ENCODE measurements at places on chromosomes 6 and 20.

DNA sequence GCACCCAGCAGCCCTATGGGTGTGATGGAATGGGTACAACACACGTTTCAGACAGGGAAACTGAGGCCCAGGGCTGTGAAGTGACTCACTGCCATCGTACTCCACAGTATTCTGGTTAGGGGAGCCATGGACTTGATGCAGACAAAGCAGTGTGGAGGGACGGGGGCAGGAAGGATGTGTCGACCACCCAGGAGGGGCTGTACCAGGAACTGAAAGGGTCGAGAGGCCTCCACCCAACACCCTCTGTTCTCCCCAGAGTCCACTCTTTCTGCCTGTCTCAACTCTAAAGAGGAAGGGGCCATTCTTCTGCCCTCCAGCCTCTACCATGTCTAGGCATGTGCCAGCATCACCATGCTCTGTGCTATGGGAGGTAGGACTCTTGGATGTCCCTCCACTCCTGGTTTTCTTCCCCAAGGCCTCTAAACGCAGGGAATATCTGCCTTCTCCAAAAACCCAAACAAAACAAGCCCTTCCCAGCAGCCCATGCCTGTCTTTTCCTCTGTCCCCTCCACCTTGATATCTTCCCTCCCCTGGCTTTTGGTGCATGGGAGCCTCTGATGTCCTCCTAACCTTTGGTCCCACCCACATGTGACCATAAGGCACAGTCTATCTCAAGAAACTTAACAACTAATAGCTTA lies 7.4 kb downstream of the SLC22A1 start:
- DNase-seq, result no peak

- DNase-seq, result peak; percentile 19
Measured at GRCh38 chr6:136791296-136792094, 782 bp downstream of the MAP3K5 start.

- DNase-seq, result no peak
Measured at GRCh38 chr6:143674483-143675381, 3.0 kb upstream of the PHACTR2 start.

DNA sequence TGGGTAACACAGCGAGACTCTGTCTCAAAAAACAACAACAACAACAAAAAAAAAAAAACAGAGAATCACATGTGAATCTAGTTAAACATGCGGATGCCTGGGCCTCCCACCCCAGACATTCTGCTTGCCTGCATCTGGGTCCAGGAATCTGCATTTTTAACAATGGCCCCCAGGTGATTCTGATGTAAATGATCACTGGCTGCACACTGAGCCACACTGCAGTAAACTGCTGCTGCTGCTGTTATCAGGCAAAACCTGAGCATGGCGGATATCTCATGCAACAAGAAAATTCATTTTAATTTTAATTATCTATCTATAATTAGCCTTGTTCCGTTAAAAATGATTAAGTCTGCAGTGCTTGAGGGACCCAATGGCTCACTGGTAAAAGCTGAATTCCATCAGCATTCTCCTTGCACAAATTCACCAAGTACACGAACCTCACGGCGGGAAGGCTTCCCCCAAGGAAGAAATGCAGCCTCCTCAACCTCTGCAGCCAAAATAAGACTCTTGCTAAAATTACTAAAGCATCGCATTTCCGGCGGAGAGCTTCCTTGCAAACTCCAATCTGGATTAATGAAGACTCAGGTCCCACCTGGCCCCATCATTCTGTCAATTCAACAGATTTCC lies 81.6 kb upstream of the SNX9 start:
- no peak for DNase-seq

GRCh38 chr6:91221072-91221720 lies 634.3 kb upstream of the MAP3K7 start:
- no peak for DNase-seq

DNA sequence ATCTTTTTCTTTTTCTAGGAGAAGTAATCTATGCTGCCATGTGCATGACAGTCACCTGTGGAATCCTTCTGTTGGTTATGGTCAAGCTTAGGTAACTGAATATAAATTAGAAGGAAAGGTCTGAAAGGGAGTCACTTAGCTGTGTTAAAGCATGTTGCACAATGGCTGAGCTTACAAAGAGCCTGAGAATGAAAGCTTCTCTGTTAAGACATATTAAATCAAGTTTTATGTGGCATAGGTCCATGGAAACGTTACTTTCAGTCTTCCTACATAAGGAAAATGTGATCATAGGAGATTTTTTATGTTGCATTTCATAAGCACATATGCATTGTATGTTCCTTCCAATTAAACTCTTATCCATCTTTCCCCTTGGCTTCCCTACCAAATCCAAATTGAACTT lies 72.1 kb downstream of the GFRAL start:
- DNase-seq, result no peak

- DNase-seq, result no peak
Measured at GRCh38 chr6:16514249-16514648, 247.0 kb downstream of the ATXN1 start.

GRCh38 chr6:24565196-24565595 lies 70.4 kb downstream of the ALDH5A1 start:
- DNase-seq, result no peak

DNA sequence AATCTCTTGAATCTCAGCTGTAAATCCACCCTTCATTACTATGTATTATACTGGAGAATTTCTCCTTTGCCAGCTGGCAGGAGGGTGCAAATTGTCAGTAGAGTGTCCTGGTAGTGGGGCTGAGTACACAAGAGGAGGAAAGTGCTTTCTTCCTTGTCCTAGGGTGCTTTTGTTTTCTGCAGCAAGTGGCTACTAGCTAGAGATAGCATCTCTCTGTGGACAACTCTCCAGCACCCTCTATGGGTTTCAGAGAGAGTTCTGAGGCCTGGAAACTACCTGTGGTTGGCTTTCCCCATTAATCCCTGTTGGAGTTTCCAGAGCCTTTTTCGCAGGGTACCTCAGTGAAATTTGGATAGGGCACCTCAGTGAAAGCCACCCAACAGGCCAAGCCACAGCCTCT lies 422.5 kb upstream of the RGS17 start:
- no peak for DNase-seq

DNA sequence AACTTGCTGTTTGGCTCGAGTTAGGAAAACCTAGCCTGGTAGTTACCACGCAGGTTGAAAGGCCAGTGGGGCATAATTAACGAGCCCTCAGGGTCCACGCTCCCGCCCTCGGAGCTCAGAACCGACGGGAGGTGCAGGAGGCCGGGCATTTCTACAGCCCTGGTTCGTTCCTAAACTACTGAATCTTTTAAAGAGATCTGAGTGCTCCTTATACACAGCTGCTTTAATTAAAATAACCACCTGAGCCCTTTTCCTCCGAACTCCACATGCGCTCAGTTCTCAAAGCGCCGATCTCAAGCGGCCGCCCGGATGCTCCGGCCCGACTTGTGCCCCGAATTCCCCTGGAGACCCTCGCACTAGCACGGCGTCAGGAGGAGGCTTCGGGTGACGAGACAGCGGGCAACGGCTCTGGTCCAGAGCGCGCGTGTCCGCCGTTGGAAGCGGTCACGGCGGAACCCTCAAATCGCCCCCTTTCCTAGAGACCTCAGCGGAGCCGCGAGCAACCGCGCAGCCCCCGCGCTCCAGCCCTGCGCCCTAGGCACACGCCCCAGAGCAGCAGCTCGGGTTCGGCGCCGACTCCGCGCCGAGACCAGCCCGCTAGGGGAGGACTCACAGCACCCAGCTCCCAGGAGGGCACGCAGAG lies 397 bp downstream of the WDR27 start:
- no peak for DNase-seq

DNA sequence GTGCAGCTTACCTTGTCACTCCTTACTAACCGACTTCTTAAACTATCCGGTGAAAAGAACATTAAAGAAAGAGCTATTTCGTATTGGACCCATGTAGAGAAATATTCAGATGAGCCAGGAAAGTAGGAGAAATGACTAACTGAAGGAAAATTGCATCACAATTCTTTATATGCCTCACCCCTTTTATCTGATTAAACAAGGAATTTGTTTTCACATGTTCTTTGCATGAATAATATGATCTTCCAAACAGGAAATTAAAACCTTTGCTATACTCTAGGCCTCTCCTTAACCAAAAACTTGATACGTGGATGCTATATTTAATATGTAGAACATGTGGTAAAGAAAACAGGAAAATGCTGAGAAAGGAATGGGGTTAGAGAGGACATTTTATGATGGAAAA lies 41.9 kb upstream of the LRRC1 start:
- DNase-seq, result no peak

GRCh38 chr6:112470950-112471349 lies 123.8 kb downstream of the RFPL4B start:
- DNase-seq, result no peak

- no peak for DNase-seq
Measured at GRCh38 chr20:49914310-49915117, 815 bp downstream of the SPATA2 start.

DNA sequence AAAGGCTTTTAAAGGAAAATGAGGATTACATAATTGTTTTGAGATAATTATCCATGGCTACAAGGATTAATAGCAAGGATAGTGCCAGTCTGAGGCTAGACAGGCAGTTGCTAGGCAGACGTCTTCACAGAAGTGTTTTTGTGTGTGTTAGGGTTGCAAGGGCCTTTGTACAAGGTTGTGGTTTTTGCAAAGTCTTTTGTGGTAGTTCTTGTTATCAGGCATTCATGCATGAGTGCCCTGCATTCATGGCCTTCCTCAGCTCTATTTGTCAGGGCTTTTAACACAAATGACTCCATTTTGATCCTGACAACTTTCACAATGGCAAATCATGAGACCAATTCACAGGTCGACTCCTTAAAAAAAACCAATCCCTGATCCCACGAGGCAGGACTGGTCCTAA lies 68.1 kb upstream of the TXNDC5 start:
- DNase-seq, result peak; percentile 71

GRCh38 chr20:34622821-34623451 lies 54.0 kb downstream of the PIGU start:
- no peak for DNase-seq

GRCh38 chr20:35020108-35020928 lies 64.7 kb downstream of the MYH7B start:
- DNase-seq, result no peak

GRCh38 chr20:63739130-63740069 lies at the start of gene SLC2A4RG:
Gene SLC2A4RG, plus strand, starts transcription at chr20:63739776. Its CDS starts 137 bp downstream, at chr20:63739913.
- DNase-seq, result peak; percentile 60

DNA sequence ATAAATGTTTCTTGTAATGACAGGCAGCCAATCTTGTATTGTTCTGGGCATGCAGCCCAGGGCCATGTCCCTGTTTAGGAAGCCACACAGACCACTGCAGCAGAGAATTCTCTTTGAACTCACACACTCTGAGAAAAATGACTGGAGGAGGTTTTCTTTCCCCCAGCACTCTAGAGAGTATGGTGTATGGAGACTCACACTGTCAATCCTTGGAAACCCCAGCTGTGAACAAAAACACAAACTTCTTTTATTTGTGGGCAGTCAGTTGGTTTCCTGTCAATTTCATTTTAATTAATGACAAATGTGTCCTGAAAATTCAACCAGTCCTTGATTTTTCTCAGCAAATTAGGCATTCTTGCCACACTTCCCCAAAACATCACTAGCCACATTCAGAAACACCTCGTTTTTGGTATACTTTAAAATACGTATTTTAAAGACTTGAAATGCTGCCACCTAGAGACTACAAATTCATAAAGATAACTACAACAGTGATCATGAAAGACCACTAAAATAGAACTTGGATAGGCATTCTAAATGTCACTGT lies 52.9 kb upstream of the UFL1 start:
- no peak for DNase-seq

- no peak for DNase-seq
Measured at GRCh38 chr6:2820415-2820814, 21.2 kb downstream of the SERPINB1 start.

DNA sequence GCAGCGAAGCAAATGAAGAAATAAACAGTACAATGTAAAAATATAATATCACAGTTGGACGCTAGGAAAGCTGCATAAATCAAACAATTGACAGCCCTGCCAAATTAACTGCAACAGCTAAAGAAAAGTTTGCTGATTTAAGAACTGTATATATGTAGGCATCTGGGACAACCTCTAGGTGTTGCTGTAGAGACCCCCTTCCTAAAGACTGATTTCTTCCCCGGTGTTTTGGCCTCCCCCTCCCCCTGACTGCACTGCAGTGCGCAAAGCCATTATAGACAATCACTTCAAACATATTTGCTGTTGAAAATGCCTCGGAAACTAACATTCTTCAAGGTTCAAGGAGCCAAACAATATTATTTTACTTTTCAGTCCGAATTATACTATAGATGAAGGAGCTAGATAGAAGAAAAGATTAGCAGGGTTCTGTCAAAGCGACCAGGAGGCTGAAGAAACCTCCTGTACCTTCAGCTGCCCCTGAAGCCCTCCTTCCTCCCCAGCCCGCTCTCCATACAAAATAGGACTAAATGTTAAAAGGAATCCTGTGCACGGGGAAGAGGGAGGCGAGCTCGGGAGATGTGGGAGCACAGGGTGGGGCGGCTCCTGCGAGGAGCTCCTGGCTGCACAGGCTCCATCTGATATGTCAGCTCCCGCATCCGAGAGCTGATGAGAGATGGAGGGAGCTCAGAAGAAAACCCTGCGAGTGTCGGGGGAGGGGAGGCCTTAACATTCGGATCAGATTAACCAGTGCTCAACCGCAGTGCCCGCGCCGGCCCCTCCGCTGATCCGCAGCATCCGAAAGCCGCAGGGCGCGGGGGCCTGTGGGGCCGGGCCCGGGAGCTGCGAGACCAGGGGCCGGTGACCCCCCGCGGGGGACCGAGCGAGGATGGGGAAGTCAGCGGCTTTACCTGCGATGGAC lies 822 bp downstream of the ELOVL4 start:
- DNase-seq, result no peak

Data from NCI-H2029 (cell line).